ENCODE measurements at places on chromosomes 7 and 10.

DNA sequence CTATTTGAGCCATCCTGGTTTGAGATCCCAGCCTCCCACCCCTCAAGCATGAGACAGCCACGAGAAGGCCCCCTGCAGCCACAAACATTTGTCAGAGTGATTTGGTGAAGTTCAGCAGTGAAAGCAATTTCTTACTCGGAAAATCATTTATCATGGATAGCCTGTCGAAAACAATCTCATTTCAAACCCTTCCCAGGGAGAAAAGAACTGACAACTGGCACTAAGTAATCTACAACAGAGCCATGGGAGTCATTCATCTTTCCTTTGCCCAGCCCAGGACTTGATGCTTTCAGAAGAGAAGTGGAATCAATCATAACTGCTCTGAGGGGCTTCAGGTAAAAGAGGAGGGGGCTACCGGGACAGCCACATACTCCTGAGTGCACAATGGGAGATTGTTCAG lies 411.2 kb downstream of the KCNMA1 start:
- no peak for DNase-seq

- no peak for DNase-seq
Observed at GRCh38 chr7:130803127-130803526, 69.1 kb upstream of the KLF14 start.

- DNase-seq = no peak
Observed at GRCh38 chr7:27238979-27239386, 3.6 kb upstream of the EVX1 start.

DNA sequence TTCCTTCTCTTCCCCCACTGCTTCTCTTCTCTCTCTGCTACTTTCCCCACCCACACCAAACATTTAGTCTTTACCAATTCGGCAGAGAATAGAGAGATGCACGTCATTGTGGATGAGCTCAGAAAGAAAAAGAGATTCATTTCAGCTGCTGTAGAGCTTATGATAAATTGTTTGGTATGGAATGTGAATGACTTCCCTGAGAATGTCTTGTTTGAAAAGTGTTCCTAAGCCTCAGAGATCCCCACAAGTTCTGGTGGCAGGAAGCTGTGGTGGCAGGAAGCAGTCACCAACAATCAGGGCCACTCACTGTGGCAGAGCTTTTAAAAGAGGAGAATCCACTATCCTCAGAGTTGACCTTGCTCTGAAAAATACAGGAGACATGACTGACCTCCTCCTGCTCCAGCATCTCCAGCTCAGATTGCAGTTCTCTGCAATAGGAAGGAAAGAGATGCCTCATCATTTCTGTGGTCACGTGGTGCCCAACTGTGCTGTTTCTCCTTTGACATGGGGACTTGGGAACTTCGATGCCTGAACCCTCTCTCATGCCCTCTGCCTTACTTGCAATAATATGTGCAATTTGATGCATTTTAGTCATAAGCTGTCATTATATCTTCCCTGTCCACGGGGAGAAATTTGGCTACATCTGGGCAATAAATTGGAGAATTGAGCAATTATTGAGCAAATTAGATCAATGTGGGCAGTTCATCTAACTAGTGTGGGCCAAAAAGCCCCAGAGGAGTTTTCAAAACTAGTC lies 76.5 kb downstream of the BMPER start:
- DNase-seq = no peak

DNA sequence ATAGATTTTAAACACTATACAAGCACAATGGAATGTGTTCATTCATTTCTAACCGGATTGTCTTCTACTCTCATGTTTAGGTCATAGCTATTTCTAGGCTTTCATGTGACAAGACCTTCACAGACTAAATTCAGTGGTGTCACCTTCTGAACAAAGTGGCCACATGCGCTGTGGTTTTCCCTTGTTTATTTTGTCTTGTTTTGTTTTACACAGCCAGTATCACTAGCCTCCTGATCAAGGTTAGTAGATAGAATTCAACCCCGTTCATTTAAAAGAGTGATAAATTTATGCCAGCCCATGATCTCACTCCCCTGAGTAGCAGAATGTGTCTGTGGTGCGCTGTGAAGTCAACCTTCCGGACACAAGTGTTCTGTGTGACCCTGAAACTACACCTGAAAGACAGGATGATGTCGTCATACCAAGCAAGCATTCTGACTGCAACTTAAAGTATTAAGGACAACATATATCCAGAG lies 209.1 kb downstream of the CREB5 start:
- no peak for DNase-seq

- no peak for DNase-seq
Observed at GRCh38 chr7:131190581-131190980, 137.1 kb upstream of the MKLN1 start.

DNA sequence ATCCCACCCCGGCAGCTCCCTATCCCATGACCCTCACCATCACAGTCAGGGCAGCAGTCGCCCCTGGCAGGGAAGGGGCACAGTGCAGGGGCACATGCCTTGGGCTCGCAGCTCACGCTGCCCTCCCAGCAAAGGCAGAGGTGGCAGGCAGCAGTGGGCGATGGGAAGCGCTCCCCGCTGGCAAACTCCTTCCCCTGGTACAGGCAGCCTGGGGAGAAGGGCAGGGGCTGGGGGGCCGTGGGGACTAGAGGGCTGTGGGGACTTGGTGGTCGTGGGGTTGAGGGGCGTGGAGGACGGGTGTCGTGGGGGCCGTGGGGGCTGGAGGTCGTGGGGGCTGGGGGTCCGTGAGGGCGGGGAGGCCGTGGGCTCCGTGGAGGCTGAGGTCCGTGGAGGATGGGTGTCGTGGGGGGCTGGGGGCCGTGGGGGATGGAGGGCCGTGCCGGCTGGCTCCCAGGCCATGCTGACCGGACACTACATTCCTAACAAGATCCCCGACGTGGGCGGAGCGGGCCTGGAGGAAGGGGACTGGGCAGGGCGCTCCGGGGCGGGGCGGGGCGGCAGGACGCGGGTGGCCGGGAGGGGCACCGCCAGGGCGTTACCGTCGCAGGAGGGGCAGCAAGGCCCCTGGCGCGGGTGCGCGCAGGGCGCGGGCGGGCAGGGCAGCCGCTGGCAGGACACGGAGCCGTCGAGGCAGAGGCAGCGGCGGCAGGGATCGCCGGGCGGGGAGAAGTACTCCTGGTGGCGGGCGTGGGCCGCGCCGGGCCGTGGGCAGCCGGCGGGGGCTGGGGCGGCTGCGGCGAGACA lies 20.0 kb downstream of the KCP start:
- no peak for DNase-seq

DNA sequence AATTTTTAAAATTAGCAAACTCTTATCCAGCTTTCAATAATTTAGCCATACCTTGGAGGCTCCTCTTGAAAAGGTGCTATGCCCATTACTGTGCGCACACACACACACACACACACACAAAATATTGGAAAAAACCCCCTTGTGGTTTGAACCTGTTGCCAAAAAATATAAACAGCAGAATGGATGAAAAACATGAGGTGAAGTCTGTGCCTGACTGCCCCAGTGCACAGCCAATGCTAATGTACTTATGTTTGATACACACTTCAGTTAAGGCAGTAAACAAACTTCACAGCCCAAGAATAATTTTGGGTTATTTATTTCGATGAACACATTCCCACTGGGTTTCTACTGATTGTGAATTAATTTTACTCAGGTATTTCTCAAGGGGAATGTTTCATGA lies 113.2 kb upstream of the SEM1 start:
- DNase-seq = no peak

DNA sequence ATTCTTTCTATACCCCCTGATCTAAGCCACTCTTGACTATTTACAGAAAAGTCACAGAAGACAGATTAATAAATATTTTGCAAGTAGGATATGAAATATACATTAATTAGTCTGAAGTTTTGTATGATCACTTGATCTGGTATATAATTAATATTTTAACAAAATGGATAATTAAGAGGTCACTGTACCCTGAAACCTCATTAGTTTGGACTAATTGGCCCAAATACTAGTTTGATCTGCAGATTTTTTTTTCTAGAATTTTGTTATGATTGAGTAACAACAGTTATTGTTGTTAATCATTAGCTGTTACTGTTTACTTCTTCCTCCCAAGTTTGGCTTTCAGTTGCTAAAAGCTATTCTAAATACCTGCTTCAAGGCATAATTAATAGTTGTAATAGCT lies 2.7 kb downstream of the NHLRC2 start:
- no peak for DNase-seq

DNA sequence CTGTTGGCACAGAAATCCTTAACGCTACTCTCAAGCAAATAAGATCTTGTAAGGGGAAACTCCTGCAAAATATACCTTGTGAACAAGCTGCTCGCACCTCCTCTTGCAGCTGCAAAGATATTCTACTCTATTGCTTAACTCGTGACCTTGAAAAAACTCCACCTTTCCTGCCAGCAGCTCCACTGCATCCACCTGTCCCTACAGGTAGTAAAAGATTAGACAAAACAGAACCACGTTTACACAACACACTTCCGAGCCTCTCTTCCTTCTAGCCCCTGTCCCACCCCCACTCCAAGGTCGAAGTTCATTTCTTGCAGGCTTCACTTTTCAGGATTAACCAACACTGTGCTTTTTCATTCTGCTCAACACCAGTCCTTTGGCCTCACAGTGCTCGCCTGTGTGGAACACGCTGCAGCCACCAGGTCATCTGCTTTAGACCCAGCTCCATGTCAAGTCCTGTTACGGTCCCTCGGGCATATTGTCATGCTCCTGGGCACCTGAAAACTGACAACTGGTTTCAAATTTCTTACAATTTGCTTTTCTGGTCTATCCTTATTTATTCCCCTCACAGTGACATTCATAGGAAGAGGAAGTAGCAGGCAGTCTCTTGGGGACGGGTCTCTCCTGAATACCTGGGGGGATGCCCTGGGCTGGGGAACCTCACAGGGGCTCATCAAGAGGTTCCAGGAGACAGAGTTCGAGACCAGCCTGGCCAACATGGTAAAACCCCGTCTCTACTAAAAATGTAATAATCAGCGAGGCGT lies 165.8 kb upstream of the KLF14 start:
- no peak for DNase-seq

GRCh38 chr10:101228153-101228965 lies 904 bp downstream of the LBX1 start:
- no peak for DNase-seq

GRCh38 chr7:111274857-111275256 lies 183.9 kb downstream of the LRRN3 start:
- DNase-seq = no peak

- DNase-seq = no peak
Observed at GRCh38 chr7:110311556-110311955, 779.4 kb upstream of the LRRN3 start.

DNA sequence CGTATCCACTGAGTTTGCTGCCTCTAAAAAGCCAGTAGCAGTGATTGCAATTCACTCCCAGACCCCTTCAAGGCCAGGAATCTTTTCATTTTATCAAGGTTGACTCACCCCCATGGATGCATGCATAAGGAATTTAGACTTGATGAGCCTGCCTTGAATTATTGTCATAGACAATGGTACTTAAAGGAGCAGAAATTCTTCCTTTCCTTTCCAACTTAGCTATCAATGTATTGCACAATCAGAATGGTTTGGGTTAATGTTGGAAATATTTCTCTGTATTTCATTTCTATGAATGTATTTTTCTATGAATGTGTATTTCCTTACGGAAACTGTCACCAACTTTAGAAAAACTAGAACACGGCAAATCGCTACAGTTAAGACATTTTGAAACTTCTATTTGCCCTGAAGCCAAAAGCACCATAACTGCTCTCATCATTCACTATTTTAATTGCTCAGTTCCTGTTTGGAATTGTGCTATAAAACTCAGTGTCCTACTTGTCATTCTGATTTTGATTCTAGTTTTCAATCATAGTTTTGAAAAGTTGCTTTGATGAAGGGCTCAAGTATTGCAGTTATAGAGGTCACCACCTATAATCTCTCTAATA lies 355.7 kb upstream of the AKR1E2 start:
- no peak for DNase-seq

- DNase-seq = no peak
Observed at GRCh38 chr10:76540786-76541185, 1096.8 kb downstream of the KCNMA1 start.

- DNase-seq = no peak
Observed at GRCh38 chr7:26588511-26588910, 275.9 kb downstream of the SKAP2 start.

- DNase-seq = no peak
Observed at GRCh38 chr10:78776756-78777155, 292.0 kb upstream of the ZMIZ1 start.

DNA sequence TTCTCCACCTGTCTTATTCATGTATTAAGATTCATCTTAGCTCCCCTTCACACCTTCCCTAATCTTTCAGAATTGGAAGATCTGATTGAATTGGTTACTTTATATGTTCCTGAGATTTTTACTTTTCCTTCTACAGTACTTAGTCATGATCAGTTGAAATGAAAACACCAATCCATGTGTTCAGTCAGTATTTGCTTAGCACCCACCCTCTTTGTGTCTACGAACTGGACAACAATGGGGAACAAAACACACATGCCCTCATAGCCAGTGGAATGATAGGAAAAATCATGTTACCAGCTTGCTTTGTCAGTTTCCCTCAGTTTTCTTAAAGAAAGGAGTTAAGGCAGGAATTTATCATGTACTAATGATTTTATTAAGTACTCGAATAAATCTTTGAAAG lies 2.0 kb downstream of the MASTL start:
- DNase-seq = no peak

DNA sequence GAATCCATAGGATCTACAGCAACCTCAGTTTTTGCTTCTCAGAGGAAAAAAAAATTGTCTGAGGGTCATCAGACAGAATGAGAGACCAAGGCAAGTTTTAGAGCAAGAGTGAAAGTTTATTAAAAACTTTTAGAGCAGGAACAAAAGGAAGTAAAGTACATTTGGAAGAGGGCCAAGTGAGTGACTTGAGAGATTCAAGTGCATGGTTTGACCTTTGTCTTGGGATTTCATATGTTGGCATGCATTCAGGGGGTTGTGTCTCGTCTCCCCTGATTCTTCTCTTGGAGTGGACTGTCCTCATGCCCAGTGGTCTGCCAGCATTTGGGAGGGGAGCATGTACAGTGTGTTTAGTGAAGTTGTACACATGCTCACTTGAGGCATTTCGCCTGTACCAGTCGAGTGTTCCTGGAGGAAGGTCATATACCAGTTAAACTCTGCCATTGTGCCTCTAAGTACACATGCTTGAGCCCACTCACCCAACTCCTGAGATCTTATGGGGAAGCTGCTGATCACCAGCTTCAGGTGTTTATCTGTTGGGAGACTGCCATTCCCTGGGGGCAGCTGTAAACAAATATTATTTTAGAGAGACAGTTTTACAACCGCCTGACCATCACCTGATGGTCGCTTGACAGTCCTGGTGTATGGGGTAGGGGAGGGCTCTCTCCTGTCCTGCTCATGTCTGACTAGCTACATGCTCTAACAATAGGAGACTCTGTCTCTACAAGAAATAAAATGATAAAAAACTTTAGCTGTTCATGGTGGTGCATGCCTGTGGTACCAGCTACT lies 109.4 kb downstream of the EEPD1 start:
- no peak for DNase-seq

DNA sequence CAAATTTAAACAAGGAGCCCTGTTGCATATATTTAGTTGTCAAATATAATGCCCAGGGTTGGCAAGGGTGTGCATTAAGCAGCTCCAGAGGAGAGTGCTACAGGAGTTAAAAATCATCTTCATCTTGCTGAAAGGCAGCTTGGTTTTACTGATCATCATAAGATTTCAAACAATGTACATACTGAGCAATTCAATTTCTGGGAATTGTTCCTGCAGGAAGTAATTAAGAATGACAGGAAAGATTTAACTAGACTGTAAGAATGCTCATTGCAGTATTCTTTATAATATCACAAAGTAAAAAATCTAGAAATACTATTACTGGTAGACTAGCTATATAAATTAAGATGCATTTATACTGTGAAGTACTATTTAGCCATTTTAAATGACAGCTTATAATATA lies 153.6 kb downstream of the DYNC1I1 start:
- no peak for DNase-seq
